ENCODE measurements at places on chromosomes 3 and 15.
A peak's percentile ranks its signal among the peaks of the same experiment; 100 is the strongest.

GRCh38 chr15:20344601-20345400 lies 196.8 kb downstream of the GOLGA6L6 start:
- no peak for DNase-seq

DNA sequence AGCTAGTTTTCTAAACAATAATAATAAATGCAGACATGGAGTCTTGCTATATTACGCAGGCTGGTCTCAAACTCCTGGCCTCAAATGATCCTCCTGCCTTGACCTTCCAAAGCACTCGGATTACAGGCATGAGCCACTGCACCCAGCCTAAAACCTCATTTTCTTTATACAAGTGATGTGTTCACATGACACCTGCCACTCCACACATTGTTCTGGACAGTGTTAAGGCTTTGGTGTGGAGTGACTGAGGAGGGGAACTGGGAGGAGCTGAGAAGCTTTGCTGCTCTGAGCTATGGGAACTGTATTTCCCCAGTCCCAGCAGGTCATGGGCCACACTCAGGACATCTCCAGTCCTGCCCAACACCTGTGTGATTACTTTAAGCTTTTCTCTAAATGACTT lies 380.0 kb downstream of the LRTM1 start:
- DNase-seq, result no peak

DNA sequence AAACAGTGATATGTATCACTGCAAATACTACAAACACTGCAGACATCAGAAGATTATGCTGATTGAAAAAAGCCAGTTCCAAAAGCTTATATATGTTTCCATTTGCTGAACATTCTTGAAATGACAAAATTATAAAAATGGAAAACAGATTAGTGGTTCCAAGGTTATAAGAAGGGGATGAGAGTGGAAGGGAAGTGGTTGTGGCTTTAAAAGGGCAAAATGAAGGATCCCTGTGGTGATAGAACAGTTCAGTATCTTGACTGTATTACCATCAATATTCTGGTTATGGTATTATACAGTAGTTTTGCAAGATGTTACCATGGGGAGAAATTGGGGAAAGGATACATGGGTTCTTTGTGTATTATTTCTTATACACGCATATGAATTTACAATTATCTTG lies 77.8 kb downstream of the DZIP3 start:
- DNase-seq, result no peak

DNA sequence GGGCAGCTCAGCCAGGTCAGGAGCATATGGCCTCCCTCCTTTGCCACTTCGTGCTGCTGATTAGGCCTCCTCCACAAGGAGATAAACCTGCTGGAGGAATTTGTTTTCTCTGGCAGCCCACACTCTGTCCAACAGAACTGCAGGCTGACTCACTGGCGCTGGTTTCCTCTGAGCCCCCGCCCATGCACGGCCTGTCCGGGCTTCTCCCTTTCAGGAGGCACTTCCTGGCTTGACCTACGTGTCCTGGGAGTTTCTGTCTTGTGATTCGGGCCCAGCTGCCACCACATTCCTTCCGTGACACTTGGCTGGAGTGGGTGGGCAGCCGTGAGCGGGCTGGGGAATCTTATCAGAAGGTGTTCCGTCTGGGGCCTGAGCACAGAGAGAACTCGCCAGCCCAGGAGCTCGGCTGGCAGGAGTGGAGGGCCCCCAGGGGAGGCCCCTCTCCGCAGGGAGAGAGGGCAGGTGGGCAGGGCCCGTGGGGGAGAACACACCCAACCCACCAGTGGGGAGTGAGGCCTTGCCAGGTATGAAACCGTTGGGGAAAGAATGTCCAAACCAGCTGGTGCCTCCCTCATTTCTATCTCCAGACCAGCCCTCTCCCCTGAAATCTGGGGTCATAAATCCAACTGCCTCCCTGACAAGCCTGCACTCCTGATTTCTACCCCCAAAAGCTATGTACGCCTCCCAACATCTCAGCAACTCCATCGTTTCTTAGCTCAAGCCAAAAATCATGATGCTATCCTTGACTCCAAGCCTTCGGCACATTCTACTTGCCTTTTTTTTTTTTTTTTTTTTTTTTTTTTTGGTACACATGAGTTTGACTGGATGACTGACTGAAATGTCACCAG lies 110.6 kb upstream of the MEF2A start:
- no peak for DNase-seq

- DNase-seq, result no peak
Observed at GRCh38 chr3:182760576-182761164, 32.6 kb upstream of the ATP11B start.

DNA sequence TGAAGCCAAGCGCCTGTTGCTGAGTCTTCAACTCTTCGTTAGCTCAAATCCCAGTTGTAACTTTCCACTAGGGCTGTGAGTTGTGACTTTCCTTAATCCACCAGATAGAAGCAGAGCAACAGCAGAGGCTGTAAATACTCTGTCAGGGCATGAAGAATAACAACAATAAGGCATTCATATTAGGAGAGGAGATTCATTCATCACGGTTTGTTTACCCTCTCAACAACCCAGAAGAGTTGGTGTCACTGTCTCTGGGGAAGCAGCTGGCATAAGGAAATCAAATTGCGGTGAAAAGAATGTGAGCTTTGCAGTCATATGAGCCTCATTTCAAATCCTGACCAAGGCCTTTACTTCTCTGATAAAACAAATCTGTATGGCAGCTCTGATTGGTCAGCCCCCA lies 184.8 kb downstream of the SHQ1 start:
- DNase-seq, result no peak

- DNase-seq, result no peak
Observed at GRCh38 chr3:27528791-27529190, 44.6 kb upstream of the SLC4A7 start.

DNA sequence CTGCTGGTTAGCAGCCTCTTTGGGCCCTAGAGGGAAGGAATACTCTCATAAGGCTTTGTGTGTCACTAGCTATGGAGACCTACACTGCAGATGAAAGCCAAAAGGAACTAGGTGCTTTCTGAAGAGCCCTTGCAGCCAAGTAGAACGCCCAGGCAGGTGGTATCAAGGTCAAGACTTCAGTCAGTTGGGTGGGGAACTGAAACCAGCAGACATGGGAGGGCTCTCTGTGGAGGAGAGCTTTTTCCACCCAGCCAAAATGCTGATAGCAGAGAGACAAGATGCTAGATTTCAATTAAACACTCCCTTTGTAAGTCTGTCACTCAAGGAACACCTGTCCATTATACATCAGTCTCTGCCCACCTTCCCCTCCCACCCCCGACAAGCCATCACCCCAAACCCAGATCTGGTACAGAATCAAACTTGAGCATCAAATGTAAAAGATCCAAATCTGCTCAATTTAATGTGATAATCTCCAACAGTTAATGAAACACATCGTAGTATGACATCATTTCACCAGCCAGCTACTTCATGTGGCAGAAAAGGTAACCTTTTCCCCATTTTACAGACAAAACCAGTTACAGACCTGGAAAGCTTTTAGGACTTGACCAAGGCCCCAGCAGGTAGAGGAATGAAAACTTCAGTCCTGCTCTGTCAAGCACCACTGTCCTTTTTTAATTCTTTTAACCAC lies 14.6 kb downstream of the MRPS25 start:
- no peak for DNase-seq

DNA sequence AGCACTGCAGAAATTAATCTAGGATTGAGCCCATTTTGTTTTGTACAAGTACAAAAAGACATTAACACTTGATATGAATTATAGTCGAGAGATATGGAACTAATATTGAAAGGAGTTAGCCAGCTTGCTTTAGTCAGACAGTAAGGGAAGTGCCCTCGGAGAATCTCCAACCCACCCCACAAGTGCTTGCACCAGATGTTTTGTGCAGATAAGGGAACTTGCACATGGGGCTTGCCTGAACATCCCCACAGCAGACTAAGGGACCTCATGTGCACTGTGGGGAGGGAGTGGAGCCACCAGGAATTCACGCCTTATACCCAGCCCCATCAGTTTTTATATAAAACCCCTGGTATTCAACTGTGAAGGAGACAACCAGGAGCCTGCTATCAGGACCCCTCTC lies 122.3 kb downstream of the EFHB start:
- DNase-seq, result no peak

- peak; percentile 67 for DNase-seq
Observed at GRCh38 chr15:85527895-85528294, 147.5 kb downstream of the AKAP13 start.

GRCh38 chr15:72196409-72197040 lies 1.1 kb downstream of the GRAMD2A start:
- DNase-seq, result no peak

GRCh38 chr3:16849229-16849628 lies 35.5 kb upstream of the PLCL2 start:
- DNase-seq, result no peak

- no peak for DNase-seq
Observed at GRCh38 chr3:60528651-60529050, 722.6 kb downstream of the FHIT start.

GRCh38 chr15:96947296-96948229 lies 617.1 kb downstream of the NR2F2 start:
- no peak for DNase-seq

All from right renal cortex interstitium (tissue), 3 donors.